A673 (cell line): ENCODE measurements at places on chromosomes 16 and 17. TPM values are rescaled to one million over a fixed set of nuclear protein-coding genes. Genes with fewer than 3 reads are reported as not detected.

SLC16A13 gene
- 11.7 and 15.5 TPM in 2 replicates for total RNA-seq

DNA sequence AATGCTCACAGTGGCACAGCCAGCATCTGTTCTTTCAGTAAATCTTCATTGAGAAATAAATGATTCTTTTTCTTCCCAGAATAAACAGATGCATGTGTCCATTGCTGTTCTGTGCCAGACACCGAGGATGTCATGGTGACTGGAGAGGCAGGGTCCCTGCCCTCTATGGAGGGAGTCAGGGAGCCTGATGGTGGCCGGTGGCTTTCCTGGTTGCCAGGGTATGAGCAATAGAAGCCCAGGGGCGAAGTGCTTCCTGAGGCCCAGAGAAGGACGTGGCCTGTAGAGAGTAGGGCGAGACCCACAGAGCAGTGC lies 29.9 kb upstream of the NUDT16L1 start:
- DNase-seq, result no peak

- DNase-seq, result peak; percentile 81
Observed at GRCh38 chr16:89246903-89247733, 29.6 kb downstream of the ZNF778 start.

DNA sequence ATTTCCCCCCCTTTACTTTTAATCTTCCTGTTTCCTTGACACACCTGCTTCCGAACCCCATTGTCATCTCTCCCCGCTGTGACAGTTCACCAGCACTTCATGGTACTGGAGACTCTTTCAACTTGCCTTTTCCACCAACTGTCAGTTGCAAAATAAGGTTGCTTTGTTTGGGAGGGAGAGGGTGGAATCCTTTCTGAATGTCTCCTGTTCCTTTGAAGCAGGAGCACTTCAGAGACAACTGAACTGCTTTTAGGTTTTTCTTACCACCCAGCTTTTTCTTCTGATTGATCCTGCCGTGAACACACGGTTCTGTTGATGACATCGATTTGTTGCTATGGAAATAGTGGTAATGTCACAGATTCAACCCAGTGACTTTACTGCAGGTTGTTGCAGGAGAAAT lies 42.0 kb downstream of the RPA1 start:
- no peak for DNase-seq

DNA sequence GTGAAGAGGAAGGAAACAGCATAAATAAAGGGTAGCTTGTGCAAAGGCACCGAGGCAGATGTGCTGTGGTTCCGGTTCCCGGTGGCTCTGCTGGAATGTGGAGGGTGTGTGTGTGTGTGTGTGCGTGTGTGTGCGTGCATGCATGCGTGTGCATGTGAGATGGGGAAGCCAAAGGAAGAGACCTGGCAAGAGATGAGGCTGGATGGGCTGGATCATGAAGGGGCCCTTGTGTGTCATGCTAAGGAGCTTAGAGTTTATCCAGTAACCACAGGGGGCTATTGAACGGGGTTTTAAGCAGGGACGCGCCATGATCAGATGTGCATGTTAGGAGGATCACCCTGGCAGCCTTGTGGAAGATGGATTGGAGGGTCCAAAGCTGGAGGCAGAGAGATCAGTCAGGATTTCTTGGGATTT lies 8.3 kb downstream of the WSCD1 start:
- DNase-seq, result no peak

DNA sequence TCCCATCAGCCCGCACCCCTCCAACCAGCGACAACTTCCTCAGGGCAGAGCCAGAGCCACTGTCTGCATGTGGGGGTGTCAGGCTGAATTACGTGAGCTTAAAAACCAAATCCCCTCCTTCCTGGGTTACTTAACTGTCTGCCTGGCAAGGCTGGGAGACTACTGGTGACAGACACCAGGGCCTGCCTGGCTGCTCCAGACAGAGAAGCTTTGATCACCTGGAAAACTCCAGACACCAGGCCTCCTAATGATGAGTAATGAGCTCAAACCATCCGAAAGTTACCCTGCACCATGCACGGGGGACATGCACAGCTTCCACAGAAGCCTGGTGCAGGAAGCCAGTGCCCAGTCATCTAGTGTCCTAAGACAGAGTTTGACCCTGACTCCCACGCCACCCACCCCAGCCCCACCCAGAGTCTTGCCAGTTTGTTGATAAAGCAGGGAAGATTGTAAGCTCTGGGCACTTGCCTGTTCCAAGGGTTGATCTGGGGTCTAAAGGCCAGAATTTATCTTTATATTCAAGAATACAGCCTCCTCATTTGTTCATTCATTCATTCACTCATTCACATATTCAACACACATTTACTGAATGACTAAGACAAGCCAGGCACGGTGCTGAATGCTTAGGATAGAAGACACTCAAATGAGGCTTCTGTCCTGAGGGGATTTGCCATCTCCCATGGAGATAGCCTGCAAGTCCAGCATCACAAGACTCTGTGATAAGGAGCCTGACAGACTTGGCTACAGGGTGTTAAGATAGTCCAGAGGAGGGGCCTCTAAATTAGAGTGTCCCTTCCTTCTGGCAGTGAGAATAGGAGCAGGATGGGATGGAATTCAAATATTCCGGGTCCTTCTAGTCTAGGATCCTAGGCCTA lies 7.2 kb upstream of the CCDC182 start:
- DNase-seq, result no peak

- no peak for DNase-seq
Observed at GRCh38 chr16:3687021-3687420, 30.3 kb downstream of the TRAP1 start.

HOXB6 gene
- total RNA-seq, result 19.8 and 27.6 TPM in 2 replicates

GRCh38 chr17:50022463-50023130 lies 27.6 kb upstream of the DLX3 start:
- DNase-seq, result no peak

DNA sequence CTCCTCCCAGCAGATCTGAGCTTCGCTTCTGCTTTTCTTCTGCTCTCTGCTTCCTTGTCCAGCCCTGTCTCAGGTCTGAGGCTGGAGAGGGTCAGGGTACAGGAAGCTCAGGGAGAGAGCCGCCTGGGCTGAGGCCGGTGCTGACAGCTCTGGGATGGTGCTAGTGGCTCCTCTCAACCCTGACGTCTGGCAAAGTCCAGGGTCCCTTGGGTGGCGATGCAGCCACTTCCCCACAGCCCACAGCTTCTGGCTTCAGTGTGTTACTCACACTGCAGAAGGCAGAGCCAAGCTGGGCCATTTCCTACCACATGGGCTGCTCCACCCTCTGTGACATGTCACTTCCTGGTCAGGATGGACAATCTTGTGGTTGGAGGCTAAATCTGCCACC lies at the start of gene CD300C:
TSS of gene CD300C (minus strand) at position 273 of the 388 bp plus-strand sequence. CDS start 333 bp downstream, outside the sequence.
- no peak for DNase-seq

IRX3 gene
- total RNA-seq, result 22.7 and 22.9 TPM in 2 replicates

C1QTNF1 gene
- 3.8 and 6.3 TPM in 2 replicates for total RNA-seq

DNA sequence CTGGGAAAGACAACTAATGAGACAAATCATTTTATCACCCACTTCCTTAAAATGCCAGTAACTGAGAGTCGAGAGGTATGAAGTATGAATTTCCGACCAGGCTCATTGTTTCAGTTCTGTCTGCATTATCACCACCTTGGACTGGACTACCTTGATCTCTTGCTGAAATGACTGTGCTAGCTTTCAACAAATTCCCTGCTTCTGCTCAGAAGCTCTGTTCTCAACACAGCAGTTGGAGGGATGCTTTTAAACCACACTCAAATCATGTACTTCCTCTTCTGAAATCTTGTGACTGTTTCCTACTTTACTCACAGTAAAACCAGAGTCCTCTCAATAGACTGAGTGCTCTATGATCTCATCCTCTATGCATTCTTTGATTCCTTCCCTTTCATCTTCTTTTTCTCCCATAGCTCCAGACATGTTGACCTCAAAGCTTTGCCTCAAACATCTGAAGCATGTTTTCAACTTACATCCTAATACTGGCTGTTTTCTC lies 195.8 kb downstream of the KCNJ2 start:
- no peak for DNase-seq

DNA sequence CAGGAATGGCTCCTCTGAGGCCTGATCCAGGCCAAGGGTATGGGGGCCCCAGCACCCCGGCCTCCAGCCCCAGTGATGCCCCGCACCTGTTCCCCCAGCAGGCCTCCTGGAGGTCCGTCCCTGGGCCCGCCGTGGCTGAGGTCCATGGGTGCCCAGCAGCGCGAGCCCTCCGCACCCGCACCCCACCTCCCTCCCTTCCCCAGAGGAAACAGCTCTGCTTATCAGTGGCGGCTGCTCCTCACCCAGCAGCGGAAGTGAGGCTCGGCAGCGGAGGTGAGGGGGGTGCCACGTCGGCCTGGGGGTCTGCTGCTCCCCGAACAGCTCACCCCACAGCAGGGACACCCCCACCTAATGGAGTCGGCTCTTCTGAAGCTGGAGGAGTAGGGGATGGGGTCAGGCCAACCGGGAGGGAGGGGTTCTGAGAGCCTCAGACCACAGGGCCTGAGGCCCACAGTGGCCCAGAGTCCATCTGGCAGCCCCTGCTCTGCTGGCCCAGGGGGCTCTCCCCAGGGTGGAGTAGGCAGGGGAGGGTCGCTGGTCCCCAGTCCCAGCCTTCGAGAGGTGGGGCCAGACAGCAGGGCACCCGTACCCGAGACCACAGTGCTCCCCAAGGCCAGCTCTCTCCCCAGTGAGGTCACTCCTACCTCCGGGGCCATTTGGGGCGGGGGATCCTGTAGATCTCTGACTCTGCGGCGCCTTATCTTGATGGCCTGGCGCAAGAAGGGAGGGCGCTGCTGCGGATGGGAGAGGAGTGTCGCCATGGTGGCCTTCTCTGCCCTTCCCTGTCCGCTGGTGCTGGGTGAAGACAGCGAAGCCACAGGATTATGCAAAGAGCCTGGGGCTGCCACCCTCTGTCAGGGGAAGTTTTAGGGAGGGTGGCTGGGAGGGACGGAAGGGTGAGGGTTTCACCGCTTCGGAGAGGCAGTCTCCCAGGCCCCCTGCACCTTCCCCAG lies at the start of gene UNC13D:
TSS of gene UNC13D (minus strand) at position 828 of the 953 bp plus-strand sequence. CDS start at position 761, 67 bp downstream.
- DNase-seq, result no peak

DNA sequence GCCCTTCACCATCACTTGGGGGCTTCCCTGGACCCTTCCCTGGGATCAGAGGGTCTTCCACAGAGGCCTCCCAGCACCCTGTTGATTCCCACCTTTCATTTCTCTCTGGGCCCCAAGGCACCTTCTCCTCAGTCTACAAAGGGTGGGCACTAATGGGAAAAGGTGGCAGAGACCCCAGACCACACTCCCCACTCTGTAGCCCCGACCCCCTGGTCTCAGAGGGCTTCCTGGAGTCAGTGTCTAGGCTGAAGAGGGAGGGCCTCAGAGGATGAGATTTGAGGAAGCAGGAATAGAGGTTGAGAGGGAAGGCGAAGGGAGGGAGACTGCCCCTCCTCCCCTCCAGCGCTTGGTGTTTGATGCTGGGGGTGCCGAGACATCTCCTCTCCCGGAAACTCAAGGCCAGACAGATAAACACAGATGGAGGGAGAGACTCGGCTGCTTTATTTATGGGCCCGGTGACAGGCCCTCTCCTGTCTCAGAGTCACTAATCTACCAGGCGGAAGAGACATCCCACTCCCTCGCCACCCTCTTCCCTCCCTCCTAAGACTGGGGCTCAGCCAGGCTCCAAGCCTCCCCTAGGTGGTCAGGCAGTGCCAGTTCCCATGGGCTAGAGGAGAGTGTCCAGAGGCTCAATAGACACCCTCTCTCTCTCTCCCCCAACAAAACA lies 18.5 kb upstream of the SP2 start:
- no peak for DNase-seq

GRCh38 chr17:77233635-77234334 lies 93.0 kb downstream of the SEC14L1 start:
- DNase-seq, result peak; percentile 37

GRCh38 chr17:65394811-65395472 lies 166.5 kb downstream of the AXIN2 start:
- no peak for DNase-seq

DNA sequence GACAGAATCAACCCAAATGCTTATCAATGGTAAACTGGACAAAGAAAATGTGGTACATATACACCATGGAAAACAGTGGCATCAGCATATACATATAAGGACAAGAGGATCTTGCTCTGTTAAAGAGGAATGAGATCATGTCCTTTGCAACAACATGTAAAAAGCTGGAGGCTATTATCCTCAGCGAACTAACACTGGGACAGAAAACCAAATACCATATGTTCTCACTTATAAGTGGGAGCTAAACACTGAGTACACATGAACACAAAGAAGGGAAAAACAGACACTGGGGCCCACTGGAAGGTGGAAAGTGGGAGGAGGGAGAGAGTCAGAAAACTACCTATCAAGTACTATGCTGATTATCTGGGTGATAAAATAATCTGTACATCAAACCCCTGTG lies 447.3 kb upstream of the MAF start:
- DNase-seq, result no peak

CDK5R1 gene
- 3.9 and 5.1 TPM in 2 replicates for total RNA-seq

ATP1B2 gene
- 3.5 and 5.9 TPM in 2 replicates for total RNA-seq

PFN1 gene
- total RNA-seq, result 1,021 and 1,026 TPM in 2 replicates

DNA sequence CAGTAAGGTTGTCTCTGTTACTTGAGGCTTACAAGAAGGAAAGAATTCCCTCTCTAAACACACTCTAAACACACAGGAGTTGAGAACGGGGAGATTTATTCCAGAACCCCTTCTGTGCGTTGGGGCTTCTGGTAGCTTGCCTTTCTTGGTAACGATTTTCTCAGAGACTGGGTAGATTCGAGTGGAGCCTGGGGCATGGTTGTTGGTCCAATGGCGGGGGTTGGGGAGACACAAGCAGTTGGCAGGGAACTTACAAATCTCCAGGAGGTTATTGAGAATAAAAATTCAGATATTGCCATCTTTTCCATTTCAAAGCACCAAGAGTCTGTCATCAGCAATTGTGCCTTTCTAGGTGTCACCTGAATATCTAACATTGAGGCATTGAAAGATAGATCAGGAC lies 251.7 kb downstream of the CDH13 start:
- no peak for DNase-seq

GRCh38 chr17:1177016-1177700 lies 2.6 kb downstream of the ABR start:
- peak; percentile 56 for DNase-seq

DNA sequence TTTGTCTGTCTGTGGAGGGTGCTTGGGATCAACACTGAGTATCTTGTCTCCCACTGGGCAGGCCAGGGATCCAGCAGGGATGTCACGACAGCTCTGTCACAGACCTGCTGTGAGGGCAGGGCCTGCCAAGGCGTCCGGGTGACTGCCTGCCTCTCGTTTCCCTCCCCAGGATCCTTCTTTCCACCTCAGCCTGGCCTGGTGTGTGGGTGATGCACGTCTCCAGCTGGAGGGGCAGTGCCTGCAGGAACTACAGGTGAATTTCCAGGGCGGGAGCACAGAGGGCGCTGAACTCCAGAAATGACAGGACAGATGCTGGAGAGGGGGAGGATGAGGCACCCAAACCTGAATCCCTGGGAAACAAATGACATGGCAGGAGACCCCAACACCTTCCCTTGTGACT lies 6.8 kb upstream of the MMP15 start:
- DNase-seq, result no peak

KRTAP4-6 gene
- not detected in 2 replicates for total RNA-seq

HOXB1 gene
- total RNA-seq, result not detected in 2 replicates

- peak; percentile 78 for DNase-seq
Observed at GRCh38 chr16:55257966-55258613, 65.9 kb upstream of the IRX6 start.

DNA sequence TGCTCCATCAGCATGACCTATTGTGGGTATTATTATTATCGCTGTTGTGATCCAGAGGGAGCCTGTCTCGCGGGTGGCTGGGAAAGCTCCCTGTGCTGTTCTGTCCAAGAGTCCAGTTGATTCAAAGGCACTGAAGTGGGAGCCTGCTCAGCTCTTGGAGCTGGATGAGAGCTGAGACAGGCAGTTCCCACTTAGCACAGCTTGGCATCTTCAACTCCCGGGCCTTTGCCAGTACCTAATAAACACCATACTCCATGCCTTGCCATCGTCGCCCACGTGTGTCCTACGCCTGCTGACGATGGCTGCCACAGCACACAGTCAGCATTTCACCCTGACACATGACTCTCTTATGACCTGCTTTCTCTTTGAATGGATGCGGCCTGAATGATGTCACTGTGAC lies 32.6 kb downstream of the RTN4RL1 start:
- DNase-seq, result no peak

- DNase-seq, result no peak
Observed at GRCh38 chr17:78257810-78258322, 26.4 kb downstream of the TMEM235 start.
